ENCODE measurements at places on chromosomes 1 and 21.

DNA sequence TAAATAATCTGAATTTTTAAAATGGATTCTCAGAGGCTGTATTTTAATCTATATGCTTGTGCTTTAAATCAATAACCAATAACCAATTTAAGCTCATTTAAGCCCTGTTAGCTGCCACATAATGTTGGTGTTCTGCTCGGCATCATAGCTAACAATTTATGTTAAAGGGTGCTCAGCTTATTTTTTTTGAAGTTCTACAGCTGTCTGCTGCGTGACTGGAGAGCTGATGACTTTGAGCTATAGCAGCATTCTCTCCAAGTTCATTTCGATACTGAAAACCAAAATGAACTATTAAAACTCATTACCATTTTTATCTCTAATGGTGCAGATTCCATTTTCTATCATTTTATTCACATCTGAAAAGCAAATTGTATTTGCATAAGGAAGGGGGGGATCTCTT is 357.8 kb downstream of the AJAP1 start:
- DNase-seq = no peak

DNA sequence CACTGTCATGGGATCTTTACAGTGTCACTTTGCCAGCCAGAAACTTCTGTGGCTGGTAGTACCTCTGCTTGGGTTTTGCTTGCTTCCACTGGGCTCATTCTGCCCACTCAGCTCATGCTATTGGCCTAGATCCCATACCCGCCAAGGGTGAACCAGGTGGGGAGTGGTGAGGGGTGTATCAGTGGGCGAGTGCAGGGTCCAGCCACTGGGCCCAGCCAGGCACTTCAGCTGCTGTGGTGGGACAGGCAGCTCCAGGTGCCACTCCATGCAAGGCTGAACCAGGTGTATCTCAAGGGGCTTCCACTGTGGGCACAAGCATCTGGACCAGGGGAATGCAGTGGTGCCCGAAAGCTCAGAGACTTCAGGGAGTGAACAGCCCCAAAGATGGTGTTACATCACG is 398.2 kb downstream of the NCAM2 start:
- DNase-seq = no peak

GRCh38 chr1:183467687-183468086 is 4.6 kb upstream of the SMG7 start:
- DNase-seq = no peak

GRCh38 chr1:207155028-207155427 is 51.0 kb downstream of the C4BPA start:
- no peak for DNase-seq

DNA sequence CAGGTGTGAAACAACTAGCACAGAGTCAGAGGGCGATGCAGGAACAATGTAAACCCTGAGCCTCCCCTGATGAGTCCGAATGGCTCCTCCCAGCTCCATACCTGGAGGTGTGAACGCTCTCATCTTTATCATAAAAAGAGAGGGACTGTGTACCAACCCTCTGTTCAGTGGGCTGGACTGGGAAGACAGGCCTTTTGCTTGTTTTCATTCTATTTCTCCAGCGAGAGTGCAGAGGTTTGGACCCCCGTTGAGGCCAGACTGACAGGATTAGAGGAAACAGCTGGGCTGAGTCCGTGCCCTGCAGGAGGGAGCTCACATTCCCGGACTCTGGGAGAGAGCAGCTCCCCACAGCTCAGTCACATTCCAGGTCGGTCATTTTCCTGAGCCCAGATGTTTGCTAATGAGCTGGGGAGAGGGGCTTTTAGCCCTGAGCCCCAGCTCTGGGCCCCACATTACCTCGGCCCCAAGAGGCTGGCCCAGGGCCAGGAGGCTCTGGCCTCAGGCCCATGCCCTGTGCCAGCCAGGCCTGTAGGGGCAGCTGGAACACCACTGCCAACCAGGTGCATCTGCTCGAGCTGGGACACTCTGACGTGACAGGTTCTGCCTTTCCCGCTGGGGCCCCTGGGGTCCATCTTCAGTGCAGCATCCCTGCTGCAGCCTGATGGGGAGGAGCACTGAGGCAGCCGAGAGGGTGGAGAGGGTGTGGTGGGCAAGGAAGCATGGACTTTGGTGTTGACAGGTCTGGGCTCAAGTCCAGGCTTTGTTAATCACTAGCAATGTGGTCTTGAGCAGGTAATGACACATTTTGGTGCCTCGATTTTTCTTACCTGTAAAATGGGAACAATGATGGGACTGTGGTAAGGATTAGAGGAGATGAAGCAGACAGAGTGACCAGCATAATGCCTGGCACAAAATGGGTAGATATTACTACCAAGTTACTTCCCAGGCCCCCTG is 3.5 kb upstream of the NBL1 start:
- DNase-seq = no peak

DNA sequence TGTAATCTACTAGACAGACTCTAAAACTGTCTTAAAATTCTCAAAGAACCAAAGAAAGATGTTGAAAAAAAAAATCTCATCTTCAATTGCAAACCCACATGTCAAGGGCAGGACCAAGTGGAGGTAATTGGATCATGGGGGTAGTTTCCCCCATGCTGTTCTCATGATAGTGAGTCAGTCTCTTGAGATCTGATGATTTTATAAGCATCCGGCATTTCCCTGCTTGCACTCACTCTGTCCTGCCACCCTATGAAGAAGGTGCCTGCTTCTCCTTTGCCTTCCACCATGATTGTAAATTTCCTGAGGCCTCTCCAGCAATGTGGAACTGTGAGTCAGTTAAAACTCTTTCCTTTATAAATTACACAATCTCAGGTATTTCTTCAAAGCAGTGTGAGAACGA is 257.0 kb downstream of the HHIPL2 start:
- no peak for DNase-seq

DNA sequence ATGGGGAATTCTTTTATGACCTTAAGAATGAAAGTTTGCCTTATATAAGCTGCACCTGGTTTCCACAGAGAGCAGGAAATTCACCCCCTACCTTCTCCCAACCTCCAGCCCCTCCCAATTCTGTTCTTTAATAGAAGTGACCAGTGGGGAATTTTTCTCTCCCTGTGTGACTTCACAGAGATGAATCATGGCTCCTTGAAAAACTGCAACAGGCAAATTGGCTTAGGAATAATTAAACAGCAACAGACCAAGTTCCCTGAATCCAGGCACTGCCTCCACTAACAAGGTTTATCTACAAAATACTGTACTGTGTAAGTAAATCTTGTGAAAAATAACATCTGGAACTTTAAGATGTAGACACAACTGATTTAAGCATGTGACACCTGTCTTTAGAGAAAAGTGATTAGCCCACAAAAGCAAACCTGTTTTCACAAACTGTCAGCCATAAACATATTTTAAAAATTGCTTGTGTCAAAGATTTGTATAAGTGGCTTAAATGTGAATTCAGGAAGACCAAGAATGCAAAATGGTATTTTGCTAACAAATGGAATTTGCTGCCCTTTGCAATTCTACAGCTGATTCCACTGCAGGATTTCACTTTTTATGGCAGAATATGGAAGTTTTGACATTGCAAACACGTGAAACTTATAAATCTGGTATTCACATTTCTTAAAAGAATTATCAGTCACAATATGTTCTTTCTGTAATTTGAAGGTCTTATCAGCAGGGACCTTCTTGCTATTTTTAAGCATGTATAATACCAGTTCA is 54.0 kb downstream of the ALG14 start:
- no peak for DNase-seq

- peak; percentile 5 for DNase-seq
Observed at GRCh38 chr1:9315411-9316079, 22.9 kb downstream of the SPSB1 start.

DNA sequence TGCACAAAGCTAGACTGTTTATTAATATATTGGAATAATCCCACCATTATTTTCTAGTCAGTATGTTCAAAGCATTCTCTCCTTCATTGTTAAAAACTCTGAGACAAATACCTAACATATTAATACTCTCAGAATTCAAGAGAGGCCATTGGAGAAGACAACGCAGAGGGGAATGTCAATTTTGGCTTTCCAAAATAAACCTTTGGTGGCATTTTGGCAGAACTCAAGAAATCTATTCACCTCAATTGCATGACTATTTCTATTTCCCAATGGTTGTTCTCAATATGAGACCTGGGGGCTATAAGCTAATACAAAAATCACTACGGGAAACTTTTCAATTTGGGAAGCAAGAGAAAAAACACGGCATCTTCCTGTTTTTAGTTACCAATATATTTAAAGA is 58.5 kb downstream of the RUSC1 start:
- DNase-seq = no peak

- DNase-seq = no peak
Observed at GRCh38 chr1:115440733-115441132, 102.7 kb upstream of the NGF start.

GRCh38 chr1:101185421-101185820 is 51.4 kb upstream of the S1PR1 start:
- DNase-seq = no peak

DNA sequence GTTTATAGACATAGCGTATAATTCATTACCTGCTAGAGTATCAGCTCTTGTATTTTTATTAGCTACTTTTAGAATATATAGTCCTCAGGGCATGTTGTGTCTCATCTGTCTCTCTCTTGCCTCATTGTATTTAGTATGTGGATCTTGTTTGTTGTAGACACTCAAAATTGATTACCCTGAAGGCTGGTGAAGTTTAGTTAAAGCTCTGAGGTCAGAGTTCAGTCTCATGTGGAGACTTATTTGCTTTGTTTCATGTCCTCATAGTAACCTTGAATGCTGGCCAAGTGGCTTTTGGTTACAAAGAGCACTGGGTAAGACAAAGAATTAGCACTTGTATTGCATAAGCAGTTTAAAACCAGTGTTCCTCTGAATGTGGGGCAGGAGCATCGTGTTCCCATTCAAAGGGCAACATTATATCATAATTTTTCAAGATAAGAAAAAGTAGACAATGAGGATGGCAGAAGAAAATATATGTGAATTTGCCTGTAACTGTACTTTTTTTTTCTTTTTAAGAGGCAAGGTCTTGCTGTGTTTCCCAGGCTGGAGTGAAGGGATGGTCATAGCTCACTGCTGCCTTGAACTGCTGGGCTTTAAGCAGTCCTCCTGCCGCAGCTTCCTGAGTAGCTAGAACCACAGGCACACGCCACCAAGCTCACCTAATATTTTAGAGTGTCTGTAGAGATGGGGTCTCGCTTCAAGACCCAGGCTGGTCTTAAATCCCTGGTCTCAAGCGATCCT is 17.4 kb downstream of the CNST start:
- no peak for DNase-seq

DNA sequence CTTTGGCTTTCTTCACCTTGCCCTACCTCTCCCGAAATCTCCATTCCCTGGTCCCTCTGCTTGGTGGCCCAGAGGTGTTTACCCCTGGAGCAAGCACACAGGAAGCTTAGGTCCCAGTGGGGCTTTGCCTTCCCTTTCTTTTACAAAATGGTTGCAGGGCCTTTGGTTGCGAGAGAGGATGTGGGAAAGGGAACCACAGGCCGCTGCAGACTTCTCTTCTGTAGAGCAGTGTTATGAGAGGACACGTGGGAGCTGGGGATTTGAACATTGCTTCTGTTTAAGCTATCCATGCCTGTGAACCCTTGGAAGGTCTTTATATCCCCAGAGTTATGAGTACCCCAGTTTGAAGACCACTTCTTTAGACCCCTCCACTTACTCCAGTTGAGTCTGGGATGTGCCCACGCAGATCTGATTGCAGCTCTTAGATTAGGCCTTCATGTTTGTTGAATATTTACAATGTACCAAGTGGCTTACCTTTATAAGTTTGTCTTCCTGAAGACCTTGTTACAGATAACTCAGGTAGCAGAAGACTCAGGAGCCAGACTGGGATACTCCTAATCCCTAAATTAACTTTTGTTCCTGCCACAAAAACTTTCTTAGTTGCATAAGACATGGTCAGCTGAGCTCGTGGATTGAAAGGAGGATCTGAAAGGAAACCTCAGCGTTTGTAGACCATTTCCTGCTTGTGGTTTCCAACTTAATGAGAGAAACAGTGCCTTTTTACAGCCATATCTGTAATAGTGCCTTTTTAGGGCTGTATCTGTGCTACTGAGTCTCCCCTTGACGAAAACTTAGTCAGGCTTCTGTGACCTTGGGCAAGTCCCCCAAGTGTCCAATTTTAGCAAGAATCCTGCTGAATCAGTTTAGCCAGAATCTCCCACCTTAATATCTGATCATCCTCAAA is 21.9 kb upstream of the IVNS1ABP start:
- peak; percentile 39 for DNase-seq

DNA sequence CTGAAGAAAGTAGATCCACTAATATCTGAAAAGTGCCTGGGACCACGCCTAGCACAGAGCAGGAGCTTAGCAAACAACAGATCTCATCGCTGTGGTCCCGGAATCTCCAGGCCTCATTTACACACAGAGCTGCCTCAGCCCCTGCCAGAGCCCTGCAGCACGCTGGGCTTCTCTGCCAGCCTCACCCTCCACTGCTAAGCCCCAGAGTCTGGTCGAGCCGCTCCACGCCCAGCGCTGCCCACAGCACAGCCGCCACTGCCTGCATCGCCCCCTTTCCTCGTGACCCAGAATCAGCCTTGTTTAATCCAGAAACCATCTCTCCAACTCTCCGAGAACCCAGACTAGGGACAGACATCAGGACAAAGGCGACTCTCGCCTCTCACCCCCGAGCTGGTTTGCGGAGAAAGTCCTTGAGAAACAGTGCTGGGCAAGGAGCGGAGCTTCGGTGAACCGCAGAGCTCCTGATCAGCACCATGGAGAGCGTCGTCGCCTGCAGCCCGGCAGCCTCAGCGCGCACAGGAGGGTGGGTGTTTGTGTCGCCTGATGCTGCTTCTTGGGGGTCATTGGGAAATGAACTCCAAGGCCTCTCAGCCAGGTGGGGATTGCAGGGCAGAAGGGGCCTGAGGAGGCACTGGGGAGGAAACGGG is 145.1 kb downstream of the NPHP4 start:
- DNase-seq = no peak

GRCh38 chr1:164638492-164639202 is 79.7 kb downstream of the PBX1 start:
- DNase-seq = no peak

GRCh38 chr1:172977296-172978017 is 73.3 kb downstream of the TNFSF18 start:
- DNase-seq = no peak

- no peak for DNase-seq
Observed at GRCh38 chr1:199310708-199311107, 671.9 kb downstream of the PTPRC start.

DNA sequence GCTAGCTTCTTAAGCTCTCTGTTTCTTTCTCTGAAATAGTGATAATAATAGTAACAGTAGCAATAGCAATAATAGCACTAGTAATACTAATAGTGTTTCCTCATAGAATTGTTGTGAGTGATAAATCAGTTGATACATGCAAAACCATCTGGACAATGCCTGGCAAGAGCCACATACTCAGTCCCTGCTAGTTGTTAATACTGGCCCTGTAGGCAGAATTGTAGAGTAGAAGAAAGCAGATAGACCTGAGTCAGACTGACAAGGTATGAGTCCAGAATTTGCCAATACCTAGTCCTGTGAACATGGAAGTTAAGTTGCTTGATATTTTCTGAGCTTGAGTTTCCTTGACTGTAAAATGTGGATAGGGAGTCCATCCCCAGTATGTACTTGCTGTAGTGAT is 171.9 kb downstream of the C1orf21 start:
- DNase-seq = no peak

- no peak for DNase-seq
Observed at GRCh38 chr1:29651684-29652665, 415.7 kb downstream of the PTPRU start.

GRCh38 chr1:154608397-154609270 is 648 bp upstream of the ADAR start:
- DNase-seq = no peak
